ENCODE measurements at places on chromosomes 13 and 19. TPM values are rescaled to one million over a fixed set of nuclear protein-coding genes. Genes with fewer than 3 reads are reported as not detected.
A peak's percentile ranks its signal among the peaks of the same experiment; 100 is the strongest.

- H3K27me3 ChIP-seq, result no peaks in the 10 kb centered on the region
- no peaks in the 10 kb centered on the region for H3K36me3 ChIP-seq
- DNase-seq, result no peak
- no peak overlapping the region for H3K4me3 ChIP-seq
- no peak overlapping the region for H3K27ac ChIP-seq
- H3K4me1 ChIP-seq, result no peaks in the 10 kb centered on the region
Measured at GRCh38 chr13:34001389-34001788, 183.4 kb downstream of the RFC3 start.

- H3K27ac ChIP-seq, result peak overlapping the region; percentile 80
- DNase-seq, result peak; percentile 74
- no peaks in the 10 kb centered on the region for H3K36me3 ChIP-seq
- H3K4me1 ChIP-seq, result no peaks in the 10 kb centered on the region
- no peaks in the 10 kb centered on the region for H3K27me3 ChIP-seq
Measured at GRCh38 chr19:49475995-49476880, 2.2 kb downstream of the FLT3LG start.

DNA sequence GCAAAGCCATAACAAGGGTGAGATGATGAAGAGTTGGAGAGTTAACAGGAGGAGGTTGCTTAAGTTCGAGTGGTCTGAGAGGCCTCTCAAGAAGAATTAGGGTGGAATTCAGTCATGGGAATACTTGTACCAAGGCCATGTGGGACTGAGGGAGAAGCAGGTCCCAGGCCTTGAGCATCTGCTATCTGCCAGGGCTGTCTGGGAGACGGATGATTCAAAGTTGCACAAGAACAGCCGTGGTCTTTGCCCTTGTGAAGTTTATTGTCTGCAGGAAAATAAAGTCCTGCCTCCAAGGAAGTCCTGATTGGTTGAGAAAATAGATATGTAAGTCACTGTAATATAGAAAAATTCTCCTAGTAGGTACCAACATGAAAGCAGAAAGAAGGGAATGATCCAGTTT lies 178.8 kb upstream of the RFC3 start:
- peak; percentile 86 for DNase-seq
- peaks cover 34% of the 10 kb centered on the region for H3K4me1 ChIP-seq
- peak overlapping the region; percentile 9 for H3K27ac ChIP-seq
- H3K4me3 ChIP-seq, result no peak overlapping the region
- no peaks in the 10 kb centered on the region for H3K36me3 ChIP-seq

- H3K36me3 ChIP-seq, result no peaks in the 10 kb centered on the region
- peak overlapping the region; percentile 98 for H3K27ac ChIP-seq
- H3K4me1 ChIP-seq, result peaks cover 22% of the 10 kb centered on the region
Measured at GRCh38 chr19:43620061-43621001, 902 bp upstream of the ZNF428 start.

GRCh38 chr19:16161840-16162239 lies 11.5 kb downstream of the CIB3 start:
- H3K36me3 ChIP-seq, result no peaks in the 10 kb centered on the region
- H3K27ac ChIP-seq, result no peak overlapping the region
- no peaks in the 10 kb centered on the region for H3K27me3 ChIP-seq
- H3K4me3 ChIP-seq, result no peak overlapping the region
- no peaks in the 10 kb centered on the region for H3K4me1 ChIP-seq

DNA sequence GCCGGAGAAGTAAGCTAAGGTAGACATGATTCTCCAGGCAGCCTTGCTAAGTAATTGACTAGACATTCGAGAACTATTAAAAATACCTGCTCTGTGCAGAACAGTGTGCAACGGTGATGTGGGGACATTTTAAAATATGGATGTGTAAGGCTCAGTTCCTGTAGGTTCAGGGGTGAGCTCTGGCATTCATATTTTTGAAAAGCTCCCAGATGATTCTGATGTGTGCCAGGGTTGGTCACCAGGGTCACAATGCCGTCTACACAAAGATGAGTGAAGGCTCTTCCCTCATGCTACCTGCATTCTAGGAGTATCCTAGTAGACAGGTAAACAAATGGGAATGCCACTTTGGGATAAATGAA lies 702 bp upstream of the EPSTI1 start:
- H3K4me1 ChIP-seq, result peaks cover 14% of the 10 kb centered on the region
- H3K36me3 ChIP-seq, result no peaks in the 10 kb centered on the region
- DNase-seq, result no peak
- peak overlapping the region; percentile 68 for H3K4me3 ChIP-seq

- H3K4me3 ChIP-seq, result no peak overlapping the region
- H3K27me3 ChIP-seq, result no peaks in the 10 kb centered on the region
- H3K36me3 ChIP-seq, result no peaks in the 10 kb centered on the region
- no peak overlapping the region for H3K27ac ChIP-seq
Measured at GRCh38 chr13:111924678-111925075, 142.3 kb upstream of the SOX1 start.

- DNase-seq, result no peak
- no peak within 1 kb of the TSS for H3K27ac ChIP-seq
- peak within 1 kb of the TSS; percentile 38 for H3K4me3 ChIP-seq
- H3K27me3 ChIP-seq, result peaks cover 5% of the 10 kb centered on the region
Measured at GRCh38 chr19:12886969-12887747, at the start of gene KLF1. Gene KLF1, minus strand, starts transcription at chr19:12887201. Its CDS starts 61 bp downstream, at chr19:12887140.

GRCh38 chr13:41973247-41973741 lies 12.4 kb upstream of the VWA8 start:
- no peak overlapping the region for H3K27ac ChIP-seq
- H3K36me3 ChIP-seq, result no peaks in the 10 kb centered on the region

DNA sequence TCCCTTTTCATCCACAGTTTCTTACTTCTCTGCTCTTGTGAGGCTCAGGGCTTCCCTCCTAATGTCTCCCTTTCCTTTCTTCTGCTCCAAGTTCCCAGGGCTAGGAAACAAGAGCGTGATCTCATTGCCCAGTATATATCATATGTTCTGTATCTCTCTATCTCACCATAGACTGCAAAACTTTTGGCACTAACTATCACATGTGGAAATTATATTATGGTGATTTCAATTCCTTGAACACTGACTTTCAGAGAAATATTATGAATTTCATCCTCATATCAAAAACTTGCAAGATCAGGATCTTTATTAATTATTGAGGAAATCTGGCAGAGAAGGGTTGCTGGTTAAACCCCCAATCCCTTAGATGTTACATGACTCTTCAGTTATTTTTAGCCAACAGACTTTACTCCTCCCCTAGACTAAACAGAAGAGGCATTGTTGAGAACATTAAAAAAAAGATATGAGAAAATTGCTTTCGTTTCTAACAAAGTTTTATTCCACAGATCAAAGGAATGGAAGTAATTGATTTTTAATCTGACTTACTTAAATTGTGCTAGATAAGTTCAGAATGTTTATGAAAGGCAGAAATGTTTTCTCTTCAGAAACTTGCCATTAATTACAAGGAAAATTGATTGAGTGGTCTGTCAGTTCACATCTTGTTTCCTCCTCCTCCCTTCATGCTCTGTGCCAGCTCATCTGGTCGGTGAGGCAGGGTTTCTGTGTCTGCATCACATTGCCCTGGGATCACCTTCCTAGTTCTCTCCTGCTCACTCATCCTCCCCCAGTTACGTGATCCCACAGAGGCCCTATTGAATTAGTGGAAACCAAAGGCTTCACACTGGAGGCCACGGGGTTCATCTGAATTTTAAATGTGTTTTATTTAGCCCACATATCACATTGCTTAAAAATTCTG lies 378.5 kb downstream of the LMO7 start:
- DNase-seq, result no peak
- H3K27ac ChIP-seq, result peak overlapping the region; percentile 18
- H3K4me1 ChIP-seq, result peaks cover 28% of the 10 kb centered on the region
- no peaks in the 10 kb centered on the region for H3K27me3 ChIP-seq

- H3K4me1 ChIP-seq, result peaks cover 34% of the 10 kb centered on the region
- no peaks in the 10 kb centered on the region for H3K36me3 ChIP-seq
- peak within 1 kb of the TSS; percentile 82 for H3K4me3 ChIP-seq
- peak; percentile 94 for DNase-seq
Measured at GRCh38 chr19:18588611-18589379, at the start of gene REX1BD. Gene REX1BD, plus strand, starts transcription at chr19:18588798. Its CDS starts 4 bp downstream, at chr19:18588802.

DNA sequence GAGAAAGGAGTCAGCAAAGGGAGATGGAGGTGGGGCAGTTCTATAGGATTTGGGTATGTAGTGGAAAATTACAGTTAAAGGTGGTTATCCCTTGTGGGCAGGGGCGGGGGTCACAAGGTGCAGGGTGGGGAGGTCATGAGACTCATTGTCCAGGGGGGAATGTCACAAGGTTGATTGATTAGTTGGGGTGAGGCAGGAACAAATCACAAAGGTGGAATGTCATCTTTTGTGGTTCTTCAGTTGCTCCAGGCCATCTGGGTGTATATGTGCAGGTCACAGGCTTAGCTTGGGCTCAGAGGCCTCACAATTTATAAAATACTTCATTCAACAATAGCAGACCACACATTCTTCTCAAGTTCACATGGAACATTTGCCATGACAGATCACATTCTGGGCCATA lies 109.6 kb downstream of the ATP11A start:
- no peaks in the 10 kb centered on the region for H3K36me3 ChIP-seq
- no peak overlapping the region for H3K4me3 ChIP-seq
- no peak overlapping the region for H3K27ac ChIP-seq
- H3K27me3 ChIP-seq, result no peaks in the 10 kb centered on the region
- DNase-seq, result no peak

GRCh38 chr19:44592451-44592890 lies 20.9 kb upstream of the IGSF23 start:
- no peak overlapping the region for H3K4me3 ChIP-seq
- DNase-seq, result no peak
- H3K27me3 ChIP-seq, result no peaks in the 10 kb centered on the region
- no peaks in the 10 kb centered on the region for H3K36me3 ChIP-seq
- no peak overlapping the region for H3K27ac ChIP-seq

GRCh38 chr13:113001241-113002140 lies 32.5 kb downstream of the MCF2L start:
- no peak for DNase-seq
- no peaks in the 10 kb centered on the region for H3K36me3 ChIP-seq
- H3K27ac ChIP-seq, result no peak overlapping the region
- H3K4me3 ChIP-seq, result no peak overlapping the region
- H3K4me1 ChIP-seq, result no peaks in the 10 kb centered on the region

DNA sequence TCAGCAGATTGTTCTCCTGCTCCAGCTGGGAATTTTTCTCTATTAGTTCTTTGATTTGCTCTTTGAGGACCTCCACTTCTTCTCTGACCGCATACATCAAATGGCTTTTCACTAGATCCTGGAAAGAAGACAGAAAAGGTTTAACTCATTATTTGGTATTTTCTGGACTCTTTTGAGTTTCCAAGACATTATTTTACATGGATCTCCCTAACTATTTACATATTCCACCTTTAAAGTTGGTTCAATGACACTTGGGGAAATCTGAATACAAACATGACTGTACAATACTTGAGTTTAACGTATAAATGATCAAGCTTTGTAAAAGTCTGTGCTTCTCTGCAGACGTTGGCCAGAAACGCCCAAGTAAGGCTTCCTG lies 61.1 kb downstream of the SERP2 start:
- H3K4me1 ChIP-seq, result no peaks in the 10 kb centered on the region
- no peak for DNase-seq
- peak overlapping the region; percentile 76 for H3K4me3 ChIP-seq
- H3K27me3 ChIP-seq, result no peaks in the 10 kb centered on the region
- H3K27ac ChIP-seq, result peak overlapping the region; percentile 85

DNA sequence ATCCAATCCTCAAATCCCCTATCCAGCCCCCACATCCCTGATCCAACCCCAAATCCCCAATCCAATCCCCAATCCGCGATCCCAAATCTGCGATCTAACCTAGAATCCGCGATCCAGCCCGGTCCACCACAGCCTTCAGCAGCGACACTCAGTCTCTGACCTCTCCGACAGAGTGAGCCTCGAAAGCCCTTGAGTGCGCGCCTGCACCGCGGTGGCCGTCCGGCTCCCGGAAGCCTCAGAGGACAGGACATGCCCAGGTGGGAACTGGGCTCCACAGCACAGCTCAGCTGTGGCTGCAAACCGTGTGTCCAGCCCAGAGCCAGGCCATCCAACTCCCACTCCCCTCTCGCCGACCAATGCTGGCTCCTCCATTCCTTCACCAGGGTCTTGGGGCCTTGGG lies 48.8 kb upstream of the C1QTNF9B start:
- no peak for DNase-seq
- H3K4me3 ChIP-seq, result no peak overlapping the region
- H3K4me1 ChIP-seq, result no peaks in the 10 kb centered on the region

DNA sequence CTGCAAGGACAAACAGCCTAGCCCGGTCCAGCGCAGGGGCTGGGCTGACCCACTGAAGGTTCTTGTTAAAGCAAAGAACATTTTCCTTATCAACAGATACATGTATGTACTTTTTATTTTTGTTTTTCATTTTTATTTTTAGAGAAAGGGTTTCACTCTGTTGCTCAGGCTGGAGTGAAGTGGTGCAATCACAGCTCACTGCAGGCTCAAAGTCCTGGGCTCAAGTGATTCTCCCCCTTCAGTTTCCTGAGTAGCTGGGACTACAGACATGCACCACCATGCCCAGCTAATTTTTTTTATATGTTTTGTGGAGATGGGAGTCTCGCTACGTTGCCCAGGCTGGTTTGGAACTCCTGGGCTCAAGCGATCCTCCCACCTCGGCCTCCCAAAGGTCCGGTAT lies 47.9 kb downstream of the CEBPG start:
- no peaks in the 10 kb centered on the region for H3K36me3 ChIP-seq
- no peak overlapping the region for H3K27ac ChIP-seq

DNA sequence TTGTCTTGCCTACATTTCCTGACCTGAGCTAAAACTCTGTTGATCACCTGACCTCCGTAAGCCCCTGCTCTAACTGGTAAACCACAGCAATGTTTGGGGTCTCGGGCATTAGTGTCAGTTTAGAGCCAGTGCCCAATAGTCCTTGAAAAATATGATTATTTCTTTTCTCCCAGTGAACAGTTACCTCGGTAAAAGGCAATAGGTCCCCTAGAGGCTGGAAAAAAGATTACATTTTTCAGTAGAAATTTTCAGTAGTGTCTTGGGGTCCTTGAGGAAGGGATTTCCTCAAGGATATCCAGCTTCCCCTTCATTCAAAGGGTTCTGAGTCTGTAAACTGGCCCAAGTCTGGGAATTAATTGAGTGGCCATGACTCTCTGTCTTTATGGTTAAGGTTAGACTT lies 177.5 kb downstream of the SLC7A1 start:
- no peak overlapping the region for H3K27ac ChIP-seq
- no peaks in the 10 kb centered on the region for H3K4me1 ChIP-seq
- H3K4me3 ChIP-seq, result no peak overlapping the region

DNA sequence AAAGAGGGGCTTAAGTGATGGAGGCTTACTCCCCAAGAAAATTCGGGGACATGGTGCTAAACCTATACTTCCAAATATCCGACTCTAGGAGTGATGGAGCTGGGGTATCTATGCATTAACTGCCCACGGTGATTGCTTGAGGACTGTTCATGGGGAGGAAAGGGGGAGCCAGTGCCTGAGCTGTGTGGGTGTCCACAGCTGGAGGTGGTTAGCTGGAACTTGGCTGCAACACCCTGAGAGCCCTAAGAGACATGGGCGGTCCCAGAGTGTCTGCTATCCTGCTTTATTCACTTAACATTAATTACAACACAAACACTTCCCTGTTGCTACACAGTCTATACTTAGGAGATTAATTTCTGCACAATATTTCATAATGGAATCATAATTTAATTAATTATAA lies 28.1 kb upstream of the POMP start:
- H3K4me3 ChIP-seq, result no peak overlapping the region
- DNase-seq, result no peak
- H3K36me3 ChIP-seq, result no peaks in the 10 kb centered on the region
- H3K27ac ChIP-seq, result no peak overlapping the region
- no peaks in the 10 kb centered on the region for H3K27me3 ChIP-seq
- no peaks in the 10 kb centered on the region for H3K4me1 ChIP-seq

Gene URAD
- not detected for total RNA-seq

Gene HCST
- total RNA-seq, result 5.8 TPM

Gene SELENOW
- 2,683 TPM for total RNA-seq

Gene CD33
- 2.5 TPM for total RNA-seq

Gene ETV2
- 0.55 TPM for total RNA-seq

Gene DCT
- 1.2 TPM for total RNA-seq

Gene NDUFA7
- 30.0 TPM for total RNA-seq

Gene NLRP11
- total RNA-seq, result not detected

Gene WDR18
- total RNA-seq, result 30.0 TPM

Gene ECSIT
- 93.5 TPM for total RNA-seq
